T-helper 1 cell (primary cell): ENCODE measurements at places on chromosomes 3 and 15.

- DNase-seq = no peak
Observed at GRCh38 chr3:38311941-38312340, 29.8 kb downstream of the SLC22A14 start.

DNA sequence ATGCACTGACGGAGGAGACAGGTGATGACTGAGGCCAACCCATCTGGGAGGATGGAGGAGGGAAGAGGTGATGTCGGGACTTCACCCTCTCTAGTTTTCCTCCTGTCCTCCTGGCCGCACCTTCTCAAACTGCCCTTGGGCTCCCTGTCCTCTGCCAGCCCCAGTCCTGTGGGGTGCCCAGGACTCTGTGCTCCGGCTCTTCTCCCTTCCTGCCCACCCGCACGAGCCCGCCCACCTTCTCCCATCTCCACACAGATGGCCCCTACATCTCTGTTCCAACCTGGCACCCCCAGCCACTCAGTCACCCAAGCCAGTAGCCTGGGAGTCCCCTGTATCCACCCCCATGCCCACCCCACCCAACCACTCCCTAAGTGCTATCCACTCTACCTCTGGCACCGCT, 206.7 kb upstream of the LINGO1 start:
- DNase-seq = no peak

- no peak for DNase-seq
Observed at GRCh38 chr3:105647047-105647446, 221.8 kb downstream of the CBLB start.

DNA sequence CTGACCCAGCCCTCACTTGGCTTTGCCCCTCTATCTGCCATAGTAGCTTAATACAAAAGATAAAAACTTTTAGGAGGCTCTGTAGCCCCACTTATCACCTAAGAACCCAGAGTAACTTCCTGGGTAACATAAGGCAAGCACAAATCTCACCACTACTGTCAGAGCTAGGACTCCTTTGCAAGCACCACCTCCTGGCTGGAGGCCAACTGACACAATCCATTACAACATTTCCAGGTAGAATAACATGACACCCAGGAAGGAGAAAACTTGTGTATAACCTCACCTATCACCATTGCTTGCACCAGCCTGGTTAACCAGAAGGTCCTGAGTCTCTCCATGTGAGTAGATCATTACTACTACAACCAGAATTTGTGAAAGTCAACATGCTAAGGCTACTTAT, 230.0 kb downstream of the TUSC7 start:
- no peak for DNase-seq

GRCh38 chr3:15815696-15816095, 17.9 kb upstream of the ANKRD28 start:
- no peak for DNase-seq

- no peak for DNase-seq
Observed at GRCh38 chr3:12300137-12300536, 11.3 kb downstream of the PPARG start.
